ENCODE measurements at places on chromosomes 7 and 10.
A peak's percentile ranks its signal among the peaks of the same experiment; 100 is the strongest.

GRCh38 chr10:80465839-80466590, 11.9 kb downstream of the TSPAN14 start:
- no peak for DNase-seq

- DNase-seq: no peak
These were observed 131.5 kb downstream of the CCDC7 start for GRCh38 chr10:32577448-32577847.

GRCh38 chr10:35641676-35642034, 441 bp downstream of the FZD8 start:
- DNase-seq: no peak

DNA sequence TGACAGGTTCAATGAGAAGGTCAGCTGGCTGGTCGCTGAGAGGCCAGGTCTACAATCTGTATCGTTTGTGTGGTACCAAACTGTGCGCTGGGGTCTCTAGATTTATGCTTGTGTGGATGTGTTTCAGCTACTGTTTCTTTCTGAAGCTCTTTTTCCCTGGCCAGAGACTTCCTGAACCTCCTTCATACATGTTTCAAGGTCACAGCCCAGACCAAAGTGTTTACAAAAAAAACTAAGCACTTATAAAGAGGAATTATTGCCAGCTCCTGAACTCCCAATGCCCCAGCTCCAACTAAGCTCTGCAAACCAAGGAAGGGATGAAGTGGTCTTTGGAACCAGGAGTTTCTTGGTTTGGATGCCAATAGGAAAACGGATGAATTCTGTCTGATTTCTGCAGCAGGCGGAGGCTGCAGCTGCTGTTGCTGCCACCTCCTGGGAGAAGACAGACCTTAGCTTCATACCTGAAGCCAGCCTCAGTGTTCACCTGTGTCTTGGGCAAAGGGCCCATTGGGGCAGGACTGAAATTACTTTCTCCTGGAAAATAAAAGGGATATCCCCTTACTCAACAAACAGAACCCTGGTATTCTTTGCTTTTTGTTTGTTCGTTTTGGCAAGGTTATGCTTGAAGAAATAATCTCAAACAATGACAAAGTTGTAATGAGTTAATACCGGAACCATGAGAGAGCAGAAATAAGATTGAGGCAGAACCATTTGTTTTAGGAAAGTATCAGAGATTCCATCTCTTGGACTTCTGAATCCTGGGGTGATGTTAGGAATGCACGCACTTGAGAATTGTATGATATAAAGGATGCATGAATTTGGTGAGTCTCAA, 24.6 kb upstream of the MKLN1 start:
- DNase-seq: no peak

DNA sequence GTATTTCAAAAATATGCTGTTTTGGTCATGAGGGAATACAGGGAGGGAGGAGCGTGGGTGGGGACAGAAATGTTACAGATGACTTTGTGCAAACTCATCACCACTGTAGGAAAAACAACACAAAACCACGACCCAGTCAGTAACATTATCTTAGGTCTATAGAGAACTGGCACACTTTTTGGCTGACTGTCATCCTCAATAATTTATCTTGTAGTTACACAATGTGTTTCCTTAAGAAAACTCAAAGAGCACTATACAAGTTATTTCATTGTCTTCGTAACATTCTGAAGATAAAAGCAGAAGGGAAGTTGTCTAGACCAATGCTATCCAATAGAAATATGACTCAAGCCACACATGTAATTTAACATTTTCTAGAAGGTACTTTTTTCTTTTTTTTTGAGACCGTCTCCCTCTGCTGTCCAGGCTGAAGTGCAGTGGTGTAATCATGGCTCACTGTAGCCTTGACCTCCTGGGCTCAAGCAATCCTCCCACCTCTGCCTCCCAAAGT, 16.9 kb upstream of the CDK14 start:
- no peak for DNase-seq

- DNase-seq: no peak
These were observed 127.7 kb downstream of the ATXN7L1 start for GRCh38 chr7:105748701-105749100.

DNA sequence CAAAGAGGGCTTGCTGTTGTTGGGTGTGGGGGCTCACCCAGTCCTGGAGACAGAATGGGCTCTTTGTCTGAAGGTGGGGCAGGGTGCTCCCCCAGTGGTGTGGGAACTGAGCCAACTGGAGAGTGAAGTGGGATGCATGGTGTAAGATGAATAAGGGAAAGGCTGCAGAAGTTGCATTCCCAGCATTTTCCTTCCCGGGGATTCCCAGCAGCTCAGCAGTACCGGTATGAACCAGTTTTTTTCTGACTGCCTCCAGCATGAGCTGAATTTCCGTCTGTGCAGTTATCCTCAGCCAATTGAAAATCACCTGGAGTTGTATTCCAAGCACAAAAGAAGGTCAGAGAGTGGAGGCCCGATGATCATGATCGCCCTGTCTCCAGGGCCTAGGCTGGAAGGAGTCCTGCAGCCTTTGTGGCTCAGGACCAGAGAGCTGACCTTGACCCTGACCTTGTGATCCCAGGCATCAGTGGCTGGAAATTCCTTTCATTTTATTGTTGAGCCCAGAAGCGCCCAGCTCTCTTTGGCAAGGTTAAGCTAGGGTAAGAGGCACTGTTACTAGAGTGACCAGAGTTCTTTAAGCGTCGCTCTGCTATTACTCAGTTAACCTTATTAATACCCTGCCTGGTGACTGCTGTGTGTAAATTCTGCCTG, 33.4 kb downstream of the OGDH start:
- no peak for DNase-seq

- no peak for DNase-seq
These were observed 15.0 kb upstream of the ZNF862 start for GRCh38 chr7:149823191-149823630.

DNA sequence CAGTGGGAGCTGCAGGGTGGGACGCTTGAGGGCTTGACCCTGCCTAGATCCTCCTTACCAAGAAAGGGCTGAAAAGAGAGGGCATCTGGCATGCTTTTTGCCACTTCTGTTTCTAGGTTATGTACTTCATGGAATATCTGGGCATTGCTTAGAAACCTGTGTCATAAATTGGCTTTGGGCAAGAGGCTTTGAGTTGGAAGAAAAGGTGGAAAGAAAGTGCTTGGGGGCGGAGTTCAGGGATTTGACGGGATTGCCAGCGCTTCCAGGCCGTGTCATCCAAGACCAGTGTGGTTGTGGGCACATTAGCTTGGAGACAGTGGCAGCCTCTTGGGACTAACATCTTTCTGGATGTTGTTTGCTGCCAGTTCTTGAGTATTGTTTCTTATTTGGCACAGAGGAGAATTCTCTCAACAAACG, 825 bp downstream of the ZNF862 start:
- DNase-seq: no peak

DNA sequence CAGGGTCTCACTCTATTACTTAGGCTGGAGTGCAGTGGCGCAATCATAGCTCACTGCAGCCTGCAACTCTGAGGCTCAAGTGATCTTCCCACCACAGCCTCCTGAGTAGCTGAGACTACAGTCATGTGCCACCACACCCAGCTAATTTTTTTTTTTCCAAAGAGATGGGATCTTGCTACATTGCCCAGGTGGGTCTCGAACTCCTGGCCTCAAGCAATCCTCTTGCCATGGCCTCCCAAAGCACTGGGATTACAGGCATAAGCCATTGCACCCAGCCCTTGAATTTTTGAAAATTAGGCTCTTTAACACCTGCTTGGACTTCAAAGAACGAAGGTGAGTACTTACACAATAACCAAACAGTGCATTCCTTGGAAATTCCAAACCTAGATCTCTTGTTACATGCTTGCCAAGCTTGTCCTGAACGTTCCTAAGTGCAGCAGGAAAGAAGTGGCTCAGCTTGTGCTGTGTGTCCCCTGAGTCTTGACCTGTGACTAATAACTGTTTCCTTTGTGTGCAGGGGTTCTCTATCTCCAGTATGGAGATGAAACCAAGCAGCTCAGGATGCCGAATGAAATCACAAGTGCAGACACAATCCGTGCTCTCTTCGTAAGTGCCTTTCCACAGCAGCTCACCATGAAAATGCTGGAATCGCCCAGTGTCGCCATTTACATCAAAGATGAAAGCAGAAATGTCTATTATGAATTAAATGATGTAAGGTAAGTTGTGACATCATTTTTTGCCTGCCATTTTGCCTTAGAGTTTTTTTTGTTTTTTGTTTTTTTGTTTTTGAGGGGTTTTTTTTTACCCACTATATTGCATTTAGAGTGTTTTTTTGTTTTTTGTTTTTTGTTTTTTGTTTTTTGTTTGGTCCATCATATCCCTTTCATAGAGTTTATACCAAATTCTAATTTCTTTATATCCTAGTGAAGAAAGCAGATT, 223.8 kb downstream of the KIAA1217 start:
- no peak for DNase-seq

DNA sequence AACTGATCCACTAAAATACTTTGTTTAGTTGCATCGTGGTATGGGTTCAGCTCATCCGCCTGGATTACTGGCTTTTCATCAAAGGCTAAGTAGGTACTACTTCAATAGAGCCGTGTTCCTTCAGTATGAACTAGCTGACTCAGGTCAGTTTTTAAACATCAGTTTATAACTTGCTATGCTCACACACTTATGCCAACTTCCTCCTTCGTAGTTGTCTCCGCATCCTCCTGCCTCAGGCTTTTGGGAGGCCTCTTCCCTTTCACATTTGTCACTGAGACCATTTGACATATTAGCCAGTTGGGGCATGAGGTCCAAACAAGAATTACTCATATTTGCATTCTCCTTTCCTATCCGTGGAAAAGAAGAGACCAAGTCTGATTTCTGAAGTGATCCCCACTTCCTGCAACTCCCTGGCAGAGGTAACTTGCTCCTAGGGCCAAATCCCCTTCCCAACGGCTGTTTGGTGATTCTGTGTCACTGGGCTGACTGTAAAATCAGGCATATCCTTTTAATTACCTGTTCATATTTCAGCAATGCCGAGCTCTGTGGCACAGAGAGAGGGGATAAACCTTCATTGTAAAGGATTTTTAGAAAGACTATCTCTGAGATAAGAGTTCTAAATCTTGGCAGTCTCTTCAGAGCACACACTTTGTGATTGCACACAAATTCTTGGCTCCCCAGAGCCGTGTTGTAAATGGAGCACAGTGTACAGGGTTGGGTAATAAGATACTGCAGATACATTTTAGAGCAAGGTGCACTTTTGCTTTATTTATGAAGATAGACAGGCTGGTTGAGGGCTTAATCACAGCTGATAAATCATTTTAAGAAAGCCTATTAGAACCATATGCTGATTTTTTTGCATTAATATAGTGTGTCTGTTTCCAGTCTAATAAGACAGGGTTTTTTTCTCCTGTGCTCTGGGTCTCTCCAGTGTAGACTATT, 108.0 kb downstream of the CREB5 start:
- DNase-seq: no peak

DNA sequence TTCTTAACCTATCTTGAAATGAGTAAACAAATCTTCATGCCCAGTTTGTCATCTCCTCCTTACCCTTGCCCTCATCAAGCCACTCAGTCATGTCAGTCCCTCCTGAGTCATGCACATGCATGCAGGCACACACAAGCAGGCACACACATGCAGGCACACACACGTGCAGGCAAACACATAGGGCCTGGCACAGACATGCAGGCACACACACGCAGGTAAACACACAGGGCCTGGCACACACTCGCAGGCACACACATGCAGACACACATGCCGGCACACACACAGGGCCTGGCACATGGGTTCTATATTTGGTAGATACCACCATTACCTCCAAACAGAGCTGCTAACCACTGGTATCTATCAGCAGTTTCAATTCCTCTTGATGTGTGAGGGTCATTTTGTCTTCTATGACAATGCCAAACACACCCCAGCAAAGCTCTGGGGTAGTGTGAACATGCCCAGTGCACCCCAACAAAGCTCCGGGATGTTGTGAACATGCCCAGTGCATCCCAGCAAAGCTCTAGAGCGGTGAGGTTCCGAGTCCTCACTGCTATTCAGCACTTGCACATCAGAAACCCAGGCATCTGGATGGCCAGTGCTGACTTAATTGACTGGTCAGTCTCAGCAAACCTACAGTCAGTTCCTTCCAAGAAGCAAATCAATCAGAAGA, 563.8 kb downstream of the PTPRN2 start:
- peak; percentile 47 for DNase-seq

GRCh38 chr7:82156168-82156567, 287.4 kb downstream of the CACNA2D1 start:
- DNase-seq: no peak

DNA sequence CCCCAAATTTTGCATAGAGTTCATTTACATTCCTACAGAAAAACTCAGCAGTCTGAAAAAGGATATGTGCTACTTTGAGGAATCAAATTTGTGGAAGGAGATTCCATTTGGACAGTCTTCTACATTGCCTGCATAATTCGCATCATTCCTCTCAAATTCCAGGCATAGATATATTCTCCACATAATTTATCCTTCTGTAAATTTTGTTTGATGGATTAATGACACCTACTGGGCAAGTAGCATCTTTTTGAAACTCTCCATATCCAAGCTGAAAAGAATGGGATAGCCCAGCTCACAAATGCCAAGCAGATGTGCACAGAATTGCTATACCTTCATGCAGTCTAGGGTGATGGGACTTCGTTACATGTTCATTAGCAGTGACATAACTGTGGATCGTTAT, 515.3 kb downstream of the AUTS2 start:
- DNase-seq: no peak

Data from suprapubic skin (tissue), 4 donors.